ENCODE measurements at places on chromosomes 11 and 22. TPM values are rescaled to one million over a fixed set of nuclear protein-coding genes. Genes with fewer than 3 reads are reported as not detected.

Gene VPS51
- 252 TPM for total RNA-seq

- peak; percentile 51 for DNase-seq
Observed at GRCh38 chr11:131483453-131483852, 113.0 kb downstream of the NTM start.

DNA sequence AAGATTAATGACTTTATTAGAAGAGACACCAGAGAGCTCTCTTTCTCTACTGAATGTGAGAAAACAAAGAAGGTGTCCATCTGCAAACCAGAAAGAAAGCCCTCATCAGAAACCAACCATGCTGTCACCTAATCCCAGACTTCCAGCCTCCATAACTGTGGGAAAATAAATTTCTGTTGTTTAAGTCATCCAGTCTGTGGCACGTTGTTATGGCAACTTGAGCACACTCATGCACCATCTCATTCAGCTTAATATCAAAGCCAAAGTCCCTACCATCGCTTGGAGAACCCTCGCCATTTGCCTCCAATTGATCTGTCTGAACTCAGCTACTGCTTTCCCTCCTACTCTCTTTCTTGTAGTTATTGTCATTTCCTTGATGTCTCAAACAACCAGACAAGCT, 766.1 kb upstream of the ARHGAP42 start:
- no peak for DNase-seq

DNA sequence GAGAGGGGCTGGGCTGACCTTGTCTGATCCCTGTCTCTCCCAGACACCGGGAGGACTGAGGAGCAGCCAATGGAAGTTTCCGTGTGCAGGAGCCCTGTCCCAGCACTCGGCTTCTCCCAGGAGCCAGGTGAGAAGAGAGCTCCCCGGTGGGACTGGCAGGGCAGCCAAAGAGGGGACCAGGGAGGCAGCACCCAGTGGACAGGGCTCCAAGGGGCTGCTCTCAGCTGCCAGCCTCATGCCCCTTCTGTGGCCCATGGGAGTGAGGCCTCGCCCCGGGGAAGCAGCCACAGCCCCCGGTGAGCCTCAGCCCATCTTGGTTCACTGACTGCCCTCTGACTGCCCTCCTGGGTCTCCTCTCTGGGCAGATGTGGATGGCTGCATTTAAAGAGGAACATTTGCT, 6.8 kb downstream of the SCO2 start:
- DNase-seq: no peak

GRCh38 chr22:43411040-43411868, 560 bp upstream of the MPPED1 start:
- DNase-seq: peak; percentile 44

Gene SHISAL1
- 5.7 TPM for total RNA-seq

Gene SLC1A2
- 4.9 TPM for total RNA-seq
